ENCODE measurements at places on chromosomes 13 and 19. TPM values are rescaled to one million over a fixed set of nuclear protein-coding genes. Genes with fewer than 3 reads are reported as not detected.

GRCh38 chr13:43057653-43058317 is 34.4 kb downstream of the DNAJC15 start:
- no peak for DNase-seq

DNA sequence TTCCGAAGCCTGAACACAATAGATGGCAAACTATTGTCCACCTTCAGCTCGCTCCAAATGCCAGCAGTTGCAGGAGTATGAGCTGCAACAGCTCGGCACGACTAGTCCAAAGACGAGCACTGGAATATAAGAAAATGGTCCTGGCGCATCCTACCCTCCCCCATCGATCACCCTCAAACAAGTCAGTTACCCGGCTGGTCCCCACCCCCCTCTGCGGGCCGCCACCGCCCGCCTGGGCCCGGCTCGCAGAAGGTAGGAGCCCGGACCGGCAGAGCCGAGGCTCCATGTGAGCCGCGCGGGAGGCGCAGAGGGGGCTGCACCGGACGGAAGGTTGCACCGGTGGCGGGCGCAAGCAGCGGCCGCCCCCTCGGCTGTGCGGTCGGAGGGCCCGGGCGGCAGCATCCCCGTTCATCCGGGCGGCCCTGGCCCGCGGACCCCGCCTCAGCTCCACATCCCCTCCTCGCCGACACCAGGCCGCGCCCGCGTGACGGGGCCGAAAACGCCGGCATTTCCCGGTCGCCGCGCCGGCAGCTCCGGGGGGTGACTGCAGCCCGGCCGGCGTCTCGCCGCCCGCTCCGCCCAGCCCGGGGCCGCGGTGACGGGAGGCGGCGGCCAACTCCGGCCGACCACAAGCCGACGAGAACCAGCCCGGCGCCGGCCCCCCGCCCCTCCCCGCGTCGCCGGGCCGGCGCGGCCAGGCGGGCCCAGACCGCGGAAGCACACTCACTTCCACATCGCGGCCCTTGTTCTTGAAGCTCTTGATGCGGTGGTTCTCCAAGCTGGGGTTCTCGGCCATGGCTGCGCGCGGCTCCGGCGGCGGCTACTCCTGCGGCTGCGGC is 552 bp downstream of the KPNA3 start:
- peak; percentile 72 for DNase-seq

DNA sequence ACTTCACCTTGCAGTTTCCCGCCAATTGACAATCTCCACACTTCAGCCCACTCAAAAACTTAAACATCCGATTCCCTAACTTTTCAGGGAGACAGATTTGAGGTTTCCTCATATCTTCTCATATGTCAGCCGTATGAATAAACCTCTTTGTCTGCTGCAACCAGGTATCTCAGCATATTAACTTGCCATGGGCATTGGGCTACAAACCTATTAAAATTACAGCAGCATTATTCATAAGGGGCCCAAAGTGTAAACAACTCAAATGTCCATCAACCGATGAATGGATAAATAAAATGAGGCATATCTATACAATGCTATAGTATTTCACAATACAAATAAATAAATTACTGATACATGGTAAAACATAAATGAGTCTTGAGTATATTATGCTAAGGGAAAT is 179.4 kb upstream of the ATXN8OS start:
- DNase-seq: no peak

GRCh38 chr13:46401432-46401831 is 14.4 kb upstream of the RUBCNL start:
- no peak for DNase-seq

GRCh38 chr19:16417660-16418596 is 53.8 kb downstream of the EPS15L1 start:
- peak; percentile 81 for DNase-seq

ANKRD24 gene
- 1.3 TPM for total RNA-seq

STOML3 gene
- not detected for total RNA-seq

All from sciatic nerve (tissue), 2 donors.